ENCODE measurements at places on chromosomes 13 and 19.

- DNase-seq: no peak
Measured at GRCh38 chr19:55406826-55407549, 600 bp downstream of the UBE2S start.

DNA sequence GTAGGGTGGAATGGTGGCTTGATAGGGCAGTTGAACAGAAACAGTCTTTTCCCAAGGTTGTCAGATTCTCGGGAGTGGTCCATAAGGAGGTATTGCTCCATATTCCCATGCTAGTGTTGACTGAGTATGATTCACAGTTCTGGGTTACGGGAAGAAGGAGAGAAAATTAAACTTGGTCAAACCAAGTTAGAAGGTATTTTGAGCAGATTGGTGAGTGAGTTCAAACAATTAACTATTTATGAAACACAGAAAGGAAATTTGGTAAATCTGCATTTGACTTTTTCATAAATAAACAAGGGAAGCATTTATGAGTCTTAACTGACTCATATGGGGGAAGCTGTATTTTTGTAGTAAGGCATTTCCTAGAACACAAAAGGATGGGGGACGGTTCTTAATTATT is 2419.4 kb downstream of the PCDH9 start:
- DNase-seq: no peak

- no peak for DNase-seq
Measured at GRCh38 chr13:97114651-97115050, 107.5 kb upstream of the MBNL2 start.

- no peak for DNase-seq
Measured at GRCh38 chr19:42291435-42291810, 10.5 kb upstream of the PRR19 start.

- no peak for DNase-seq
Measured at GRCh38 chr19:3132971-3133792, 2.7 kb upstream of the GNA15 start.

DNA sequence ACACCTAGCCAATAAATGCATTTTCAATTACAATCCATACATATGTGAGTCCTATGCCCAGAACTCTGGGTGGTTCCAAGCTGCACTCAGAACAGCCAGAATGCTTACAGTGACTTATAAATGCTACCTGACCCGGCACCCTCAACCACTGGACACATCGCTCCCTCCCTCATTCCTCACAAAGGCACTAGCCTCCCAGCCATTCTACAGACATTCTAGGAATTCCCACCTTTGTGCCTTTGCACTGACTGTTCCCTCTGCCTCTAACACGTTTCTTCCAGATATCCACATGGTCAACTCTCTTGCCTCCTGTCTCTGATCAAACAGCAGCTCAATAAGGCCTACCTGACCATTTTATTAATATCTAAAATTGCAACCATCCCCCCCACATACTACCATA is 99.9 kb downstream of the LHFPL6 start:
- no peak for DNase-seq

GRCh38 chr13:34951528-34951927 is 9.5 kb downstream of the NBEA start:
- no peak for DNase-seq

DNA sequence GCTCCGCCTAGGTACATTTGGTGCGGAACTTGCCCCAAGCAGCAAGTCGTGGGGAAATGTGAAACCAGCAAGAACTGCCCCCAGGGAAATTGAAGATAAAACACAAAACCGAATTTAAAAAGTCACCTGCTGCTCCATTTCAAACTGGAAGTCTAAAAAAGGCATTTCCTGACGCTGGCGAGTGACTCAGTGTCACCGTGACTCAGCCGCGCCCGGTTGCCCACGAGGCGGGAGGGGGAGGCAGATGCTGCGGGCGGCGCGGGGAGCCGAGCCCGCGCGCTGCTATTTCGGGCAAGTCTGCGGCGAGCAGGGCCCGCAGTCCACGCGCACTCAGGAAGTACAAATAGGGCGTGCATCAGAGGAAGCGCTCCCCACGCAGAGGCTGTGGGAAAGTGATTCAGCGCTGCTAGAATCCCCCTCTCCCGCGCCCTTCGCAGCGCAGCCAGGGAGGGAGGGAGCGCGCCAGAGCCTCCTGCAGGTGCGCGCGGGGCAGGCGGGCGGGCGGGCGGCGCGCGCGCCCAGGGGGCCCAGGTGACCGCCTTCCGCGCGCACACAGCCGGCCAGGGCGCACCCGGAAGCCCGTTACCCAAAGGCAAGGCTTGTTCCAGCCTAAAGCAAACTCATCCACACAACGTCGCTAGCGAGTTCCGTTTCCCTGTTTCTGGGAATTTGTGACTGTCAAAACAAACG is 168.8 kb downstream of the COL4A1 start:
- DNase-seq: peak; percentile 47

DNA sequence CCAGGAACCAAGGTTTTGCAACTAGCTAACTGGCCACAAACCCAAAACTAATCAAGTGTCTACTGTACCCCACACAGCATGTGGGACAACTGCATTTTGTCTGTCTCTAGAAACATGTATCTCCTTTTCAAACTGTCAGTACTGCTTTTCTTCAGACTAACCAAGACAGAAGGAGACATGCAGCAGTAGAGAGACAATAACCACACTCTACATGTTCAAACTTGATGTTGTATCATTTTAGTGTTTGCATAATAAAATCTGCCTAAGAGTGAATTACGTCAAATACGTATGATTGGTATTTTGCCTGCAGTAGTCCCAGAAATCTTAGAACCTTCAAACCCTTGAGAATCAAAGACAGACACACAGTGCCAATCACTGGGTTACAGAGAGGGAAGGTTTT is 22.0 kb upstream of the FREM2 start:
- DNase-seq: no peak

GRCh38 chr19:41219924-41220567 is 1.0 kb downstream of the AXL start:
- no peak for DNase-seq

- no peak for DNase-seq
Measured at GRCh38 chr13:95298169-95298965, 2.9 kb downstream of the ABCC4 start.

DNA sequence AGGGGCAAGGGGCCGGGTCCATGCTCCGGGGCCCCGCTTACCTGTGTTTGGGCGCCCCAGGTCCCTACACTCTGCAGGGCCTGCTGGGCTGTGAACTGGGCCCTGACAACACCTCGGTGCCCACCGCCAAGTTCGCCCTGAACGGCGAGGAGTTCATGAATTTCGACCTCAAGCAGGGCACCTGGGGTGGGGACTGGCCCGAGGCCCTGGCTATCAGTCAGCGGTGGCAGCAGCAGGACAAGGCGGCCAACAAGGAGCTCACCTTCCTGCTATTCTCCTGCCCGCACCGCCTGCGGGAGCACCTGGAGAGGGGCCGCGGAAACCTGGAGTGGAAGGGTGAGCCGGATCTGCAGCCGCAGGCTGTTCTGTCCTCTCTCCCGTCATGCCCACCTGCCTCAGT is 1.7 kb downstream of the FCGRT start:
- DNase-seq: no peak

DNA sequence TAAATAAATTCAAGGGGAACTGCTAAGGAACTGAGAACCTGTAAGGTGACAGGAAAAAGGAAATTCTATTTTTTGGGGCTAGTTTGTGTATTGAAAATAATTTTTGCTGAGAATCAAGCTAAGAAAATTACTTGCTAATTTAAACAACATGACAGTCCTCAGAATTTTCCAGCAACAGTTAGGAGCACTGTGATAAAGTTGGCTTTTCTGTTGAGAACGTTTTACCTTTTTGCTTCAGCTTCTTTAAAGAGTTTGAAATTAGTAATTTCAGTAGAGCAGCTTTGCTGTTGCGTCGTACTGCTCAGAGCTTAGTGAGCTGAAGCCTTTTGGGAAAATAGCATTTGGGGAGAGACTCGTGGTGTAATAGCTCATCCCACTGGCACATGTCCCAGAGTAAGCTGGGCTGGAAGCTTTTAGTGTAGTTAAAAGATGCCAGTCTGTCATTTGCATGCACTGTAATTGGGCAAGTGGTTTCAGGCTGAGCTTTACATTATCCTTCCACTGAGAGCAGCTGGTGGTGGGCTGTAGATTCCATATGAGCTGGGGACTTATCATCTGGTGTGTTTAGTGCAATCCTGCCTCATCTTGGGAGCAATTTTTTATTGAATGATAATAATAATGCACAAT is 69.8 kb downstream of the LRCH1 start:
- peak; percentile 6 for DNase-seq

- DNase-seq: no peak
Measured at GRCh38 chr19:31289976-31290375, 59.3 kb downstream of the TSHZ3 start.

DNA sequence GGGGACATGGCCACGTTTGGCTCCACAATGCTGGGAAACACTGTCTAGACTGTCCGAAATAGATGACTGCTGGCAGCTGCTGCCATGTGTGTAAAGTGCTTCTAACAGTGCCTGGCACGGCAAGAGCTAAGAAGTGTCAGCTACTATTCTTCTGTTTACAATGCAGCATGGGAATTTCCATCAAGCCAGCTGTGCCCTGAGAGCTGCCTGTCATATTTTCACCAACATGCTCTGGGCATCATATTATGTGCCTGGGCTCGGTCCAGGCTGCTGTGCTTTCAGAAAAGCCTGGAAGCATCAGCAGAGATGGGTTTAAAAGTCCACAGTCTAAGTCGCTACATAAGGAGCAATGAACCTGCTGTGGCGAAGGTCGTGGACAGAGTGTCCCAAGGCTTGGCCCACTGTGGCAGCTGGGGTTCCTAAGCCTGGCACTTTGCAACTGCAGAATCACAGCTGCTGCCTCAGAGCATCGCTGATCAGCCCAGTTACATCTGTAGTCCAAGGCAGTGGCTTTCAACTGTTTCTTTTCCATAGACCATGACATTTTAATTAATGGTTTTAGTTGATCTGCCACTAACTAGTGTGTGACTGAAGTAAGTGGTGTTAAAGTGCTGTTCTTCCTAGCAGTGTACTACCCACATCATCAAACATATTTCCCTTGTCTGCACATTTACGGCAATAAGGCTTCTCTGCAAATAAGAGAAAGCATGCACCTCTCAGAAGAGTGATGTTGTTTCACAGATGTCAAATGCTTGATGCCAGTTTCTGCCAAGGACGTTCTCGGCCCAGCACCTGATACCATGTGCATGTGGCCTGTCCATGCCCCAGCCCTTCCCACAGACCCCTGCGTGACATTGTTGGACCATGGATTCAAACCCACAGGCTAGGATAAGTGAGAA is 95.7 kb upstream of the C1QTNF9B start:
- DNase-seq: no peak

GRCh38 chr13:75442736-75443234 is 39.2 kb downstream of the TBC1D4 start:
- no peak for DNase-seq

DNA sequence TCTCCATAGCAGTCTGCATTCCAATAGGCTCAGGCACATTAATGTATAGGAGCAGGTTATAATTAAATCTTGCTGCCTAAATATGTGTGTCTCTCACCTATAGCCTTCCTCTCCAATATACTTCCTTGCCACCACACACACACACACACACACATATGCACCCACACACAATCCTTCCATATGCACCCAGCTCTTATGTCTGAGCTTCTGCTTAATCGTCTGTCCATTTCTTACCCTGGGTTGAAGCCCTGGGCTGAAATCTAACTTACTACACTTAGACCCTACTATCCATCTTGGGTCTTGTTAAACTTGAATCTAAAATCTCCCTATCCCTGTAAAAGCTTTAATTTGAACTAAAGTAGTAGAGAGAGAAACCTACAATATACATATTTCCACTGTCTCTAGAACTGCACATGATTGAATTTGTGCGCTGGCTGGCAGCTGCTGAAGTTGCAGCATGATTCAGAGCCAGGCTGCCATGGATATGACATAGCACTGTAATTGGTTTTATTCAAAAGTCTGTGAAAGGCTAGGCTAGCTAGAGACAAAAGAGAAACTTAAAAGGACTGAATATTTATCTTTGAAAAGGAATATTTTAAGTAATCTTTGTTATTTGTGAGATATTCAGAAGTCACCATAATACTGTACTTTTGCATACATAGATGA is 25.7 kb upstream of the FREM2 start:
- no peak for DNase-seq

DNA sequence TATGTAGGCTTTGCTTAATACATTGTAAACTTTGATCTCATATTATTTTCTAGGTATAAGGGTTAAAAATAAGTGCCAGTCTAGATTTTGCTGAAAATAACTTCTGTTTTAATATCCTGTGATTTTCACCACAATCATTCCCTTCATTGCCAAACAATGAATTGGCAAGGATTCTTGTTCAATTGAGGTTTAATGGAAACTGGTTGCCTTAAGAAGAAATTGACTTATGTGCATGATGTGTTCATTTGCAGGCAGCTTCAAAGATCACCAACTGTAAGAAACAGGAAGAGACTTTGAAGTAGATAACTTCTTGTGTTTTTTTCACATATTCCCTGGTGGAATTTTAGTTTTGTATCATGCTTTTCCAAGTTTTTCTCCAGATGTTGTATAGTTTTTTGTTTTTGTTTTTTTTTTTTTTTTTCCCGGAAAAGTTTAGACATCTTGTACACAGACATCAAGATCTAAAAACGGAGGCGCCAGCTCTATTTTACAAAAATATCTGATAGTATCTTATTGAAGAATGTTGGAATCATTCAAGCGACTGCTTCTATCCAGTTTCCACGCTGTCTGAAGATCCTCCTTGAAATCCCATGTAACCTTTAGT is 108.3 kb downstream of the POSTN start:
- DNase-seq: no peak

- no peak for DNase-seq
Measured at GRCh38 chr13:66640231-66640630, 589.9 kb downstream of the PCDH9 start.

GRCh38 chr19:8609279-8610040 is 1.1 kb downstream of the ADAMTS10 start:
- DNase-seq: no peak

DNA sequence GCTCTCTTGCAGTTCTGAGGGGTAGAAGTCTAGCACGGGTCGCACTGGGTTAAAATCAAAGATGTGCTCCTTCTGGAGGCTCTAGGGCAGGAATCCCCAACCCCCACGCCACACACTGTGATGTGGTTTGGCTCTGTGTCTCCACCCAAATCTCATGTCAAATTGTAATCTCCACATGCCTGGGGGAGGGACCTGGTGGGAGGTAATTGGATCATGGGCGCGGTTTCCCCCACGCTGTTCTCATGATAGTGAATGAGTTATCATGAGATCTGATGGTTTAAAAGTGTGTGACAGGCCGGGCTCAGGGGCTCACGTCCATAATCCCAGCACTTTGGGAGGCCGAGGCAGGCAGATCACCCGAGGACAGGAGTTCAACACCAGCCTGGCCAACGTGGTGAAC is 26.6 kb upstream of the CALM3 start:
- no peak for DNase-seq

GRCh38 chr13:102236830-102237229 is 165.0 kb downstream of the FGF14 start:
- DNase-seq: no peak

GRCh38 chr13:37187621-37188020 is 82.2 kb upstream of the CSNK1A1L start:
- DNase-seq: no peak

DNA sequence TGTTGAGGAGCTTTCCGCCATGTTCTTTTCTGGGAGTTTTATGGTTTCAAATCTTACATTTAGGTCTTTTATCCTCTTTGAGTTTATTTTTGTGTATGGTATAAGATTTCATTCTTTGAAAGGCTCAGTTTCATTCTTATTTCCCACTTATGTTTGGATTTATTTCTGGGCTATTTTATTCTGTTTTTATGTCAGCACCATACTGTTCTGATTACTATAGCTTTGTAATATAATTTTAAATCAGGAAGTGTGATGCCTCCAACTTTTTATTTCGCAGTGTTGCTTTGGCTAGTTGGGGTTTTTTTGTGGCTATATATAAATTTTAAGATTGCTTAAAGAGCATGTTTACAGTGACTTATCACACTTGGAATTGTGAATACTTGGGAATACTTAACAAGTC is 135.1 kb downstream of the SIPA1L3 start:
- no peak for DNase-seq

- DNase-seq: no peak
Measured at GRCh38 chr19:3443840-3444694, 36.3 kb downstream of the SMIM24 start.

Data from GOT3 (cell line).